Globus pallidus (tissue), 1 donor: ENCODE measurements at places on chromosomes 11 and 22.

DNA sequence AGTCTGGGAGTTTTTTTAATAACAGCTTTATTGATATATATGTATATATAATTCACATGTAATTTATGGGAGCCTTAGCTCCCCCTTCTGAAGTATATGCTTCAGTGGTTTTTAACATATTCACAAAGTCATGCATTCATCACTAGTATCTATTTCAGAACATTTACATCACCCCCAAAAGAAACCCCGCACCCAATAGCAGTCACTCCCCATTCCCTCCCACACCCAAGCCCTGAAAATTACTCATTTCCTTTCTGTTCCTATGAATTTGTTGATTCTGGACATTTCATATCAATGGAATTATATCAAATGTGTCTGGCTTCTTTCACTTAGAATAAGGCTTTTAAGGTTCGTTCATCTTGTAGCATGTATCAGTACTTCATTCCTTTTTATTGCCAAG lies 35.6 kb upstream of the SYT7 start:
- no peak for DNase-seq

- DNase-seq, result no peak
These were observed 34.8 kb upstream of the SWAP70 start for GRCh38 chr11:9629064-9629463.

DNA sequence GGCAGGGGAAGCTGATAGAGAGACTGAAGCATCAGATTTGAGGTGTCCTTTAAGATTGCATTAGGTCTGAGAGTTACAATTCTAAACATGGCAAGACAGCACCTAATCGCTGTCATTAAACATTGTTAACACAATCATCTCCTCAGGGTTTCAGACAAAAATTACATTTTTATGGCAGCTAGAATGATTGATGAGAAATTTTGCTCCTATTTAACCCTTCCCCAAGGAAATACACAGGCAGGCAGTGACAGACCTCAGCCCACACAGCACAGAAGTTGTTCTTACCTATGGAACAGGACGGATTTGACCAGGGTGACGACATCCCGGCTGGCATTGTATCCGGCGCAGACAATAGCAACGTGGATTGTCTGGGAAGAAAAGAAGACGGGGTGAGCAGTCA lies 294.3 kb downstream of the LARGE1 start:
- no peak for DNase-seq

- DNase-seq, result no peak
These were observed 17.0 kb upstream of the CHADL start for GRCh38 chr22:41257696-41258095.

DNA sequence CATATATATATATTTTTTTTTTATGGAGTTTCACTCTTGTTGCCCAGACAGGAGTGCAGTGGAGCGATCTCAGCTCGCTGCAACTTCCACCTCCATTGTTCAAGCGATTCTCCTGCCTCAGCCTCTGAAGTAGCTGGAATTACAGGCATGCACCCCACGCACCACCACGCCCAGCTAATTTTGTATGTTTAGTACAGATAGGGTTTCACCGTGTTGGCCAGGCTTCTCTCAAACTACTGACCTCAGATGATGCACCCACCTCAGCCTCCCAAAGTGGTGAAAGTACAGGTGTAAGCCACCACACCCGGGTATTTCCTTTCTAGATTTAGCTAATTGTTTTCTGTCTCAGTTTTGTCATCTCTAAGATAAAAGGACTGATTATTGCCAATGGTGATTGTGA lies 821.1 kb downstream of the CNTN5 start:
- DNase-seq, result no peak

GRCh38 chr22:22853713-22854112 lies 33.9 kb upstream of the IGLL5 start:
- DNase-seq, result no peak

- peak; percentile 58 for DNase-seq
These were observed 8.5 kb upstream of the CCDC89 start for GRCh38 chr11:85694385-85694980.

- peak; percentile 51 for DNase-seq
These were observed 23.7 kb upstream of the BID start for GRCh38 chr22:17797721-17798559.

DNA sequence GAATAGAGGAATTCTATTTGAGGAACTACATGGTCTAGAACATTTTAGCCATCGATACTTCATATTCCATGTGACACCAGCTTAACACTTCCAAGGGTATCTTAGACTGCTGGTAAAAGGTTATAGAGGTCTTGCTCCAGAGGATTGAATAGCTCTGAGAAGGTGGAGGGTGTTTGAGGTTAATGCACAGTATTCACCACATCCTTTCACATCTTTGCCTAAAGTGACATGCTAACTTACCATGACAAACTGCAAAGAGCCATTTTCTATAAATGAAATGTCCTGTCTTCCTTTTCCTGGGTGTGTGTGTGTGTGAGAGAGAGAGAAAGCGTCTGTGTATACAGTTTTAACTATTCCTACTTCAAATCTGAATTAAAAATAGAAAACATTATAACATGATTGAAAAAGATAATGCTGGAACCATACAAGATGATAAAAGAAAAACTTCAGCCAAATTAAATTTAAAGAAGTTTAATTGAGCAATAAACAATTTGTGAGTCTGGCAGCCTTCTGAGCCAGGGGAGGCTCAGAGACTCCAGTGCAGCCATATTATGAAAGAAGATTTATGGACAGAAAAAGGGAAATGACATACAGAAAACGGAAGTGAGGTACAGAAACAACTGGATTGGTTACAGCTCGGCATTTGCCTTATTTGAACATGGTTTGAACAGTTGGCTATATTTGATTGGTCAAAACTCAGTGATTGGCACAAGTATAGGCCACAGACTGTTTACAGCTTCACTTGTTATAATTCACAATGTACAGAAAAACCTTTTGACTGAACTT lies 320.9 kb upstream of the CCDC179 start:
- no peak for DNase-seq

DNA sequence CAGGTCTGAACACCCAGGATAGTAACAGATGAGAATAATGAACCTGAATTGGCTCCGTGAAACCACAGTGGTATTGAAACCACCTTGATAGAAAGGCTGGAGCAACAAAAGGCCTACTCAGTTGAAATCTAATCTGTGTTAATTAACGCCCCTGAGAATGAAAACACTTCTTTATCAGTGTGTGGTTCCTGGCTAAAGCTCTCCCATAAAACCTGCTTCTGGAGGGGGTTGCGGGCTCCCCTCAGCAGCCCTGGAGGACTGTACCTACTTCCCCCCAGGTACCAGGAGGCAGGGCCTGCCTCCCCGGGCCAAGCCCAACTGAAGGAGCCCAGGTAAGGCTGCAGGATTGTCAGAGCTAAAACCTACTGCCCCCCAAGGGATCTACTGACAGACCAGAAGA lies 54.6 kb downstream of the PLEKHA7 start:
- DNase-seq, result no peak

DNA sequence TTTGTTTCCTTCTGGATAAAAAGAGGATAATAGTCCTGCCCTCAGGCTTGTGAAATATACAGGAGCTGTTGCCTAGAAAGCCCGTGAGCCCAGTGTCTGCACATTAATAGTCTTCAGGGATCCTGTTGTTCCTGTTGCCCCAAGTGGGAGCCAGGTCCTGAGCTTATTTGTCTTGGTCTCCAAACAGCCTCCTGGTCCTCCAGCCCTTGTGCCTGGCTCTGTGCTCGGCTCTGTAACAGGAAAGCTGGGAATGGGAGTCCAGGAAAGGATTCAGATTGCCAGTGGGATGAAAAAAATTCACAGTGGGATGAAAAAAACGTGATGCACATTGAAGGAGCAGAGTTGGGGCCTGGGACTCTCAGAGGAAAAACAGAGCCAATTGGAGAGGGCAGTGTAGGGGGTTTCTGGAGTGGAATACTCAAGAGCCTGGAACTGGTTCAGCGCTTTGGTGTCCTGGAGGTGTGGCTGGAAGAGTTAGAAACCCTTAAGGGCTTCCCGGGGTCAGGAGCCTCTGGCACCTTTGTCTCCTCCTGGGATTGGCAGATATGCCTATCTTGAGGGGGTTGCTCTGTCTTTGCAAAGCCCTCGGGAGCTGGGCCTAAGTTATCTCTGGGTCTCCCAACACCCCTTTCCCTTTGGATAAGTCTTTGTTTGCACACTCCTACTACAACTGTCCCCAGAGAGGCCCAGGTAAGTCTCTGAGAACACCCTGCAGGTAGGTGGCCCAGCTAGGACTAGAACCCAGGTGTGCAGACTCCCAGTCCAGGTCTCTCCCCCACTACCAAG lies 2.3 kb upstream of the INPPL1 start:
- no peak for DNase-seq

DNA sequence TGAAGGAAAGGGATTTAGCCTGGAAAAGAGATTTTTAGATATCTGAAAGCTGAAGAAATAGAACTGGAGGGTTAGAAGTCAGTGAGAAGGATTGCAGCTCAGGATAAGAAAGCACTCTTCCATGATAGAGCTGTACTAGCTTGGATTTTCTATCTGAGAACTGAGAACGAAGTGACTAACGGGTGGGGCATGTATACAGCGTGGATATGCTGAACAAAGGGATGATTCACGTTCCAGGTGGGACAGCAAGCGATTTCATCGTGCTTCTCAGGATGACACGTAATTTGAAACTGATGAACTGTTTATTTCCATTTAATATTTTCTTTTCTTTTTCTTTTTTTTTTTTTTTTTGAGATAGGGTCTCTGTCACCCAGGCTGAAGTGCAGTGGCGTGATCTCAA lies 53.0 kb downstream of the GRAMD1B start:
- no peak for DNase-seq

DNA sequence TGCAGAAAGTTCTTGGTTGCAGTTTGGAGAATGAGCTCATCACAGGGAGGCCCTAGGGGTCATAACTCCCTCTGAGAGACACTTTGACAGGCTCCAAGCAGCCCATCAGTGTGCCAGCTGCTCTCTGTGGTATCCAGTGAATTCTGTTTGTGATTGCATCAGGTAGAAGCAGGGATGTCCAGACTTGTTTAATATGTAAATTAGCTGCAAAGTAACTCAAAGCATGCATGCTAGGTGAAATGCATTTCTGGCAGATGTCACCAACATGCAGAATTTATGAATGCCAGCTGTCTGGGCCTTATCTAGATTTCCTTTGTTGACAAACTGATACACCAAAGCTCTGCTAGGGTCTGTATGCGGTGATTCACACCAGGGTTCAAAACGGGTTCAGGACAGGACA lies 123.6 kb upstream of the MTNR1B start:
- no peak for DNase-seq

DNA sequence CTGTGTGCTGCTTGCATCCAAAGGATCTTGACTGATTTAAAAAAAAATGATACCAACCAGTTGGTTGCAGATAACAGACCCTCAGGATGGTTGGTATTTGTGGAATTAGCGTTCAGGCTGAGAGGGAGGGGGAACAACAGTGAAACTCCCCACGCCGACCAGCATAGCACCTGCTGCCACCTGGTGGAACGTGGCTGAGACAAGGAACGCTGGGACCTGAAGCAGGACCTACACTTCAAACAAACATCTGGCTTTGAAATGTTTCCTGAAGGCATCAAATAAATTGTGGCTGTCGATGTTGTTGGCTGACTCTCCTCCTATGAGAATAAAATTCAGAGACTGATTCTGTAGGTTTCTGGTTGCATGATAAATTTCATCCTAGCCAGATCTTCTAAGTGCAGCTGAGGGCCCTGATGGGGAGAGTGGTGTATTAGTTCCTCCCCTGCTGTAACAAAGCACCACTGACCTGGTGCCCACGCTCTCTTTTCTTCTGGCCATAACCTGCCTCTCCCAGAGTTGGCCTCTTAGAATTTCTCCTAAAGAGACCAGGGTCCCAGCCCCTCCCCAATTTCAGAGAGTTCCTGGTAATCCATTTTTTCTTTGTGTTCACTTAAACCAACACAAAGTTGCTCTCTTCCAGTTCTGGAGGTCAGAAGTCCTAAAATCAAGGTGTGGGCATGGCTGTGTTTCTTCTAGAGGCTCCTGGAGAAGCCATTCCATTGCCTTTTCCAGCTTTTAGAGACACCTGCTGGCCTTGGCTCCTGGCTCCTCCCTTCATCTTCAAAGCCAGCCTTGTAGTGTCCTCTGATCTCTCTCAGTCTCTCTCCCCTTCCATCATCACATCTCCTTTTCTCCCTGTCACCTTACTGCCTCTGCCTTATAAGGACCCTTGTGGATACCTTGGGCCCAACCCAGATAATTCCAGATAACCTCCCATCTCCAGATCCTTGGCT lies 17.3 kb downstream of the APOL2 start:
- DNase-seq, result no peak

- no peak for DNase-seq
These were observed 169.7 kb downstream of the SOX6 start for GRCh38 chr11:16186680-16187079.

- DNase-seq, result no peak
These were observed 33.5 kb upstream of the CHST1 start for GRCh38 chr11:45698777-45699497.

- DNase-seq, result no peak
These were observed 6.2 kb downstream of the DUSP8 start for GRCh38 chr11:1565904-1566247.

GRCh38 chr11:111946499-111946898 lies 9.4 kb downstream of the DIXDC1 start:
- no peak for DNase-seq

DNA sequence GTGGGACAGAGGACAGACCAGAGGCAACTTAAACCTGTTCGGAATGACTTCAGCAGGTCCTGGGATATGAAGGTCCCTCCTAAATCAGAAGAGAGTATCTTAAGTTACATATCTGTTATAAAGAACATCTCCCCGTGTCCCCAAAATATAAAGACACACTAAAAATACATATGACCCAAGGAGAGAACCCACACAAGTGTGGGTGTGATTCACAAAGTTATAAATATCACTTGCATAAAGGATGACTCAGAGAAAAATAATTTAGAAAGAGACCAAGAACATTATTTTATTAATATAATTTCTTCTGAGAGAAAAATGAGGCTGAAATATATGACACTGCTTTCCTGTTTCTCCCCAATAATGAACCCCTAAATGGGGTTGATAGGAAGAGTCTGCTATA lies 14.2 kb downstream of the OR5B21 start:
- DNase-seq, result no peak

DNA sequence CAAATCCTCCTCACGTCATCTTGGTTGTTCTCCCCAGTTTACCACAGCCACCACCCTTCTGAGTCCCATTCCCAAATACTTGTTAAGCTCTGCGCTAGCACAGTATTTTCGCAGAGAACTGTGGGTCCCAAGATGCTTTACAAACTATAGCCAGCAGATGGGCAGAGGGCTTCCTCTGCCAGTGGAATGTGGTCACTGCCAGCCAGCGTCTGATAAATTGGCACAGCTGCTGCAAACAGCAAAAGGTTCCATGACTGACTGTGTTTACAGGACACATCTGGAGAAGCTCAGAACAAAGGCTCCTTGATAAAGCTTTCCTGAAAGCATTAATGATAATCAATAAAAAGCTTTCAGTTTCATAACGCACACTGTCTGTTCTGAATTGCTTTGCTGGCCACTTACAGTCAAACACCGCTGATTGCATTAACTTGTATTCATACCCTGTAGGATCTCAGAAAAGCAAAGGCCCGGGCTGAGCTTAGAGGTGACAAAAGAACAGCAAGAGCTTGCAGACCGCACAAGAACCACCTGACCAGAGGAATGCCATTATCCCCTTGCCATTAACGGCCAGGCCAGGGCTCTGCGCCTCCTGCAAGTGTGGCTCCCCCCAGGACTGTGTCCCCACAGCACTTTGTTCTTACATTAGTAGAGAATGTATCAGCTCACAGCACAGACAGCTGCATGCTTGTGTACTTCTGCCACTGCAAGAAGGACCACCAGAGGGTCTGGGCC lies 120.6 kb downstream of the MICAL3 start:
- peak; percentile 73 for DNase-seq
